ENCODE measurements at places on chromosomes 2 and 18. TPM values are rescaled to one million over a fixed set of nuclear protein-coding genes. Genes with fewer than 3 reads are reported as not detected.

GRCh38 chr2:29703336-29703735 is 218.1 kb downstream of the ALK start:
- DNase-seq: no peak

- no peak for DNase-seq
These were observed 7.5 kb upstream of the RNF144A start for GRCh38 chr2:6909431-6910385.

DNA sequence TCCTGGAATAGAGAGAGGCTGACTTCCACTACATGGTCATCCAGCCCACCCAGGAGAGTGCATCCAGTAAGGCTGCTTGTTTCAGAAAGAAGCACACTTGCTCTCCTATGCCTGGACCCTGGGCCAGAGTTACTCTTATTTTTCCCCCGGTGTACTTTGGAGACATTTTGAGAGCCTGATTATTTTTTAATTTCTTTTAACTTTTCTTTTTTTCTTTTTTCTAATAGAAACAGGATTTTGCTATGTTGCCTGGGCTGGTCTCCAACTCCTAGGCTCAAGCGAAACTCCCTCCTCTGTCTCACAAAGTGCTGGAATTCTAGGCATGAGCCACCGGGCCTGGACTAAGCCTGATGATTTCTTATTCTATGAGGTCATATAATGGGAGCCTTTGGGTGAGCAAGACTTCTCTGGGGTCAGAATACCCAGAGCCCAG is 62.2 kb downstream of the RPL37A start:
- DNase-seq: no peak

DNA sequence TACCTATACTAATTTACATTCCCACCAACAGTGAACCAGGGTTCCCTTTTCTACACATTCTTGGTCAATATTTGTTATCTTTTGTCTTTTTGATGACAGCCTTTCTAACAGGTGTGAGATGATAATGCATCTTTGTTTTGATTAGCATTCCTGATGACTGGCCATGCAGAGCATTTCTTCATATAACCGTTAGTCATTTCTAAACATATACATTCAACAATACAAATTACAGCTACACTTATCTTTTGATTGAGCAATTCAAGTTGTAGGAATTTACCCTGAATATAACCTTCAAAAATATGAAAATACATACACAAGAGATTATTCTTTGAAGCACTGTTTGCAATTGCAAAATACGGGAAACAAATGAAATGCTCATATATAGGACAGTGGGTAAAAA is 94.9 kb downstream of the TMEM131 start:
- DNase-seq: no peak

GRCh38 chr2:208466151-208466919 is 59.7 kb downstream of the PTH2R start:
- DNase-seq: peak; percentile 34

DNA sequence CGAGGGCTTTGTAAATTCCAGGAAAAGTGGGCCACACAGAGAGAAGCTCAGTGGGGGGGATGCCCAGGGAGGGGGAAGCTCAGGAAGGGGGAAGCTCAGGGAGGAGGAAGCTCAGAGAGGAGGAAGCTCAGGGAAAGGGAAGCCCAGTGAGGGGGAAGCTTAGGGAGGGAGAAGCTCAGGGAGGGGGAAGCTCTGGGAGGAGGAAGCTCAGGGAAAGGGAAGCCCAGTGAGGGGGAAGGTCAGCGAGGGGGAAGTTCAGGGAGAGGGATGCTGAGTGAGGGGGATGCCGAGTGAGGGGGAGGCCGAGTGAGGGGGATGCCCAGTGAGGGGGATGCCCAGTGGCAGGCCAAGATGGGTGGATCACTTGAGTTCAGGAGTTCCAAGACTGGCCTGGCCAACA is 821 bp upstream of the CHRNG start:
- DNase-seq: no peak

GRCh38 chr2:149021271-149021719 is 17.2 kb upstream of the LYPD6B start:
- DNase-seq: no peak

DNA sequence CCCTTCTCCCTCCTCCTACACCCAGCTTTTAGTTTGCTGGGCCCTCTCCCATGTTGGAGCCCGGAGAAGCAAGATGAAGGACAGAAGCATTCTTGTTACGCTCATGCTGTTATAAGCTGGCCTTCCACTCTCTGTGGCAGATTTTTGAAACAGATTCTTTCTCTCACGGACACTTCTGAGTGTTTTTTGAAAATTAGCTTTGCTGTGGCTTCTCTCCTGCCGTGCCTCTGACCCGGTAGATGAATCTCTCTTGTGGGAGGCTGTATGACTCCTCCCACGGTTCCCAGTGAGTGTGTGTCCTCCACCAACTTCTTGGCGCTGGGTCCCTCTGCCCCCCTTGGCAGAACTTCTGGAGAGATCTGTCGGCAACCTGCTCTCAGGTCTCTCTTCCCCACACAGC is 269.3 kb upstream of the MYT1L start:
- DNase-seq: no peak

DNA sequence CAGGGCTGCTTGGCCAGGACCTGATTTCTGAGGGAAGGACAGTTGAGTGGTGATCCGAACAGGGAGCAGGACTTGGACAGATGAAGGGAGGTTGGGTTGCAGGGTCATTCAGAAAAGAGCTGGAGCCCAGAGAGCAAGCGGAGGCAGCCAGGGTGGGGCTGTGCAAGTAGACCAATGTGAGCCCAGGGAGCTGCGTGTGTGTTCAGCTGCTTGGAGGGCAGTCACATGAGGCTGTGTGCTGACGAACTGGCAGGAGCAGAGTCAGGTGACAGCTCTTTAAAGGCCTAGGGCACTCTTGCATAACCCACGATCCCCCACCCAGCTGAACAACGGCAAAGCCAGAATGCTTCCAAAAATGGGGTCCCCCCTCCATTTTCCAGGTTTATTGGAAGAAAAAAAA is 4.6 kb upstream of the MLPH start:
- peak; percentile 58 for DNase-seq

GRCh38 chr2:112480530-112481049 is 1.4 kb upstream of the TTL start:
- peak; percentile 58 for DNase-seq

DNA sequence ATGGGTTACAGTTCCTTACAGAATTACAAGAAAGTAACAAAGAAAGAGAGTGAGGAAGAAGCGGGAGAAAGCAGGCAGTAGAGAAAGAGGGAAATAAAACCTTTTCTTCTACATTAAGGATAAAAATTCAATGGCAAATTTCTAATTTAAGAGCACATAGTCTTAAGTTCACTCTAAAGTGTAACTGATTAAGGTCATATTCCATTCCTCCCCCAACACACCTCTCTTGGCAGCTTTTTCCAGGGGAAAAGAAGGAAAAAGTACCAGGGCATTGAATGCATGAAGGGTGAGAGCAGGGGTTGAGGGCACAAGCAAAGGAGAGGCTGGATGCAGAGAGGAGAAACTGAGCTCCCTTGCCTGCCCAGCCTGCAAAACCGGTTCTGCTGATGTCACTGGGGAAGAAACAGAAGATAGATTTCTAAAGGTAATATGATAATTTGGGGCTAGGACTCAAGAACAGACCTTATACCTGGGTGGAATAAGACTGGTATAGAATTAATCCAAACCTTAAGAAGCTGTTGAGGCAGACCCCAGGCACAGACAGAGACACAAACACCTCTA is 4.6 kb downstream of the ACMSD start:
- no peak for DNase-seq

DNA sequence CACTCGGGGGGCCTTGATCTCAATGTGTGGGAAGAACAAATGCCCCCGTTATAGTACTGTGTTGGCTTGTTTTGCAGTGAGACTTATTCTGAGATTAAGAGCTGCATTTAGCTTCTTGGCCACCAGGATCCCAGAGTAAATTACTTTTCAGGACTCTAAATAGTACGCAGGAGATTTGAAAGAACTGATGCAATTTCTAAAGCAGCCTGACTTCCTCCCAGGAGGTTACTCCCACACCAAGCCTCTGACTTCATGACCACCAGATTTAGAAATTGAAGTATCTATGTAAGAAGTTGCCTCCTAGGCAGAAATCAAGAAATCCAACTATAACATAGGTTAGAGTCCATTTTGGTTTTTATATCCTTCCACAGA is 67.0 kb downstream of the FEZ2 start:
- DNase-seq: no peak

GRCh38 chr2:15357922-15358321 is 203.2 kb downstream of the NBAS start:
- DNase-seq: no peak

- peak; percentile 6 for DNase-seq
These were observed 30.3 kb downstream of the SPOPL start for GRCh38 chr2:138531913-138532312.

HOXD9 gene
- 4.8 TPM for polyA plus RNA-seq

FIGN gene
- polyA plus RNA-seq: 0.74 TPM

ZNF804A gene
- 0.02 TPM for polyA plus RNA-seq

VWA3B gene
- polyA plus RNA-seq: not detected

HOXD11 gene
- not detected for polyA plus RNA-seq

Measured in SK-N-SH (cell line).